NCI-H510A treated with DMSO at 0.1 percent for 48 hours (cell line): ENCODE measurements at places on chromosomes 7 and 10.

DNA sequence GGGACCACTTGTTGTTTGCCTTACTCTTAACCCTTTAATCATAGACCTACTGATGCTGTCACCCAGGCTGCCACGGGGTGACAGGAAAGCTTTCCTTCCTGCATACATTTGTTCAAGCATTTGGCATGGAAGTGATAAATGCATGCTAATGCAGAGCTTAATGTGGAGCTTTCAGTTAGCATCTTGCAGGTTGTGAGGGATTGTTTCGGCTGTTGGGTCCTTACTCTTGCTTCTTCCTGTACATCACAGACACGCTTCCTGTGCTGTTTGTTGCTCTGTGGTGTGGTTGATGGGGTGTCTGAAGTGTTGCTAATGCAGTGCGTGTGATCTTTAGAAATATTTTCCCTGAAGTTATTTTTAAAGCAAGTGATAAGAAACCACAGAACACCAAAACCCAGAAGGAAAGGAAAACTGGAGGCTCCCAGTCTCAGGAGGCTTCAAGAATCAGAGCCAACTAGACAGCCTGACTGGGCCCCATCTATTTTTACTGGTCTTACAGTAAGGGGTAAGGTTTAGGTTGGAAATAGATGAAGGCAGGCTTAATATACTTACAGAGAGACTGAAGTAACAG lies 143.1 kb downstream of the CHN2 start:
- DNase-seq: no peak

- peak; percentile 71 for DNase-seq
Observed at GRCh38 chr10:124745673-124746072, 1.5 kb upstream of the FAM53B start.

GRCh38 chr10:12198156-12198555 lies 2.2 kb downstream of the CDC123 start:
- no peak for DNase-seq

GRCh38 chr7:19113855-19114550 lies 3.4 kb downstream of the TWIST1 start:
- no peak for DNase-seq

DNA sequence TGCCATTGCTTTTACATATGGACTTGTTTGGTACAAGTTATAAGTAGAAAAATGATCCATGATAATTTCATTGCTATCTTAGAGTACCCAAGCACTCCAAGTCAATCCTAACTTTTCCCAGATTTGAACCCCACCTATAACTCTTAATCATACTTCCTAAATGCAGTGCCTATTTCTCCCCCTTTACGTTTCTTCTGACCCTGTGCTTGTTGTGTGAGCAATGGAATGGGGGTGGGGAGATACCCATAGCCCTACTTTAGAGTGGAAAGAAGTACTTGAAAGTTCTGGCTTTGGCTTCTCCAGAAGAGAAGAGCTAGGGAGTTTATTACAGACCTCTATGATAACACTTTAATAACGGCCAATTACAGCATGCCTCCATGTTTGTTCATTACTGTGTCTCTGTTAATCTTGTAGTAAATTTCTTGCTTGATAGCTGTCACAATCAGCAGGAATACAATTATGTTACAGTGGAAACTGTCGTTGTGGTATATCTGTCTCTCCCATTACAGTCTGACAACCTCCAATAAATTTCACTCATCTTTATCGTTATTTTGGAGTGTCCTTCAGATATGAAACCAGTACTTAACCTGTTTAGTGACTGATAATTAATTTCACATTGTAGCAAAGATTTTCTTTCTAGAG lies 34.0 kb downstream of the CNPY1 start:
- DNase-seq: no peak

DNA sequence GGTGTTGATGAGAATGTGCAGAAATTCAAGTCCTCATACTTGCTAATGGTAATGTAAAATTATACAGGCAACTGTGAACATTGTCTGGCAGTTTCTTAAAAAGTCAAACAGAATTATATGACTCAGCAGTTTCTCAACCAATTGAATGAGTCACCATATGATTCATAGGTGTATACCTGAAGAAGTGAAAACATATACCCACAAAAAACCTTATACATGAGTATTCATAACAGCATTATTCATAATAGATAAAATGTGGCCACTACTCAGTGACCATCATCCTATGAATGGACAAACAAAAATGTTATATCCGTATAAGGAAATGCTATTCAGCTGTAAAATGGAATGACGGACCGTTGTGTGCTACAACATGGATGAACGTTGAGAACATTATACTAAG lies 253.5 kb downstream of the MALRD1 start:
- no peak for DNase-seq

DNA sequence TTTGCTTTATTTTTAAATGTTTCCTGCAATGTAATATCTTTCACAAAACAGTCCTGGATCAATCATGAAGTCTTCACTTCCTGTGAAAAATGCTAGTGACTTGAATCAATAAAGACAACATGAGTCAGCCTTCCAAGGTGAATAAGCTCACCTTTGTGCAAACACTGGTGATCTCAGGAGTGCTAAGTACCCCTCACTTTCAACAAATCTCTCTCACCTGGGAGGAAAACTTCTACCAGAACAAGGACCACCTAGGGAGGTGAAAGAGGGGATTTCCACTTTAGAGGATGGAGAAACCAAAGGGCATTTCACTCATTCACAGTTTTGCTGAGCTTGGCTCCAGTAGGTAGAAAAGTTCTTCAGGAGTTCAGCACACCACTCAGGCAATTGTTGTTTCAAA lies 64.8 kb downstream of the CALD1 start:
- no peak for DNase-seq
